ENCODE measurements at places on chromosomes 4 and X.
A peak's percentile ranks its signal among the peaks of the same experiment; 100 is the strongest.

- DNase-seq: no peak
These were observed 41.9 kb downstream of the WDR1 start for GRCh38 chr4:10074767-10075105.

- DNase-seq: no peak
These were observed 534 bp downstream of the MSX1 start for GRCh38 chr4:4859799-4860599.

GRCh38 chr4:48909697-48910096 is 3.1 kb upstream of the OCIAD2 start:
- DNase-seq: peak; percentile 75

DNA sequence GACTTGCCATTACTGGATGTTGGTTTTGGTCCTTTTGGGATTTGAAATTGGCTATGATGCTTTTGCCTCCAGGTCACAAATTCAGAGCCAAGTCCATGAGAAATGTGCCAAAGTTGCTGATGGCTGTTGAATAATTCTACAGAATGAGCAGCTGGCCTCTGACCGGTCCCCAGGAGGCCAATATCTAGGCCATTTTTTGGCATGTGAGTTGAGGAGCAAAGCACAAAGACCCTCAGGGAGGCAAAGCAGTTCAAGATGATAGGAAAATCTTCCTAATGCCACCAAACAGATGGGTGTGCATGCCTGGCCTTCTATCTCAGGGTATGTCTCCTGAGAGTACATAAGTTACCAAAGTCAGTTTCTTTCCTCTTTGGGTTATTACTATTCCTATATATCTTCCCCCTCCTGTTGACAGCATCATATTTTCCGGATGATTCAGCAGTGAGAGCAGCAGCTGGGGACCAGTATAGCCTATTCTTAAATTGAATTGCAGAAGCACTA is 44.4 kb downstream of the SEL1L3 start:
- DNase-seq: no peak

GRCh38 chr4:16508968-16509367 is 282.7 kb upstream of the TAPT1 start:
- no peak for DNase-seq

DNA sequence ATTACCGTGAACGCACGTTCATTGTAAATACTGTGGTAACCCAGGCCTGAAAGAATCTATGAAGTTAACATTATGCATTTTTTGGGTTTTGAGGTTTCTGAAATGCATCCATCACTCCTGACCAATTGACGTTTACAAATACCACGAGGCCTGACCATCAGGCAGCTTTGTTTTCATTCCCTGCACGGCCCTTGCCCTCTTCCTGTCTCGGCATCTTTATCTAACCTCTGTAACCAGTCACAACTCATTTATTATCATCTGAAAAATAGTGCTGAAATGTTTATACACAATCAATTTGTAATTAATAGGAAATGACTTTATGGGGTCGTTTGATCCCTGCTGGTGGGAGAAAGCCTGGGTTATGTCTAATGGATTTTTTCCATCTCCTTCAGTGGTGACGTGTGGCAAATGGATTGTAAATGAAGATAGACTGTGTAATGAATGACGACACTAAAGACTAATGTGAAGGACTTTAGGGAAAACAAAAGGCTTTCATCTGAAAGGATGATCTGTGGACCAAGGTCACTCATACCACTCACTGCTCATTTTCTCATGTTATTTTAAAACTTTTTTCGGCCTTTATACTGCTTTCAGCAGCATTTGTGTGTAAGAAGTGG is 102.7 kb upstream of the SORBS2 start:
- DNase-seq: no peak

GRCh38 chrX:150781677-150782076 is 88.5 kb downstream of the MTMR1 start:
- DNase-seq: no peak
